ENCODE measurements at places on chromosomes 4 and X. TPM values are rescaled to one million over a fixed set of nuclear protein-coding genes. Genes with fewer than 3 reads are reported as not detected.

DNA sequence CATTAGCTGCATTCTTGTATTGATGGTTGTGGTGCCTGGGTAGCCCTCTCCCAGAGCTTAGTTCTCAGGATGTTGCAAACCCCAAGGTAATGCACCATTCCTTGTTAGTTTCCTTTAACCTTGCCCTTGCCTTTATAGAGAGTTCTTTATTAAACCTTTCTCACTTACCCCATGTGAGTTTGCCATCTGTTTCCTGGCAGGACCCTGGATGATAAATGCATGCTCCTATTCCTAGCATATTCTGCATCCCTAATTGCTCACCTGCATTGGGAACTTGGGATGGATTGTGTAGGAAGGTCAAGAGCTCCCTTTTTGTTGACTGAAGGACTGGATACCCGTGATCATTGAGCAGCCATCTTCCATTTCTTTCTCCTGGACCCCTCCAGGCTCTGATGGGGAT lies 59.9 kb upstream of the AP1S2 start:
- no peak for DNase-seq

- no peak for DNase-seq
Measured at GRCh38 chr4:163875327-163875726, 380.8 kb downstream of the TMA16 start.

Gene CPZ
- total RNA-seq: not detected

DNA sequence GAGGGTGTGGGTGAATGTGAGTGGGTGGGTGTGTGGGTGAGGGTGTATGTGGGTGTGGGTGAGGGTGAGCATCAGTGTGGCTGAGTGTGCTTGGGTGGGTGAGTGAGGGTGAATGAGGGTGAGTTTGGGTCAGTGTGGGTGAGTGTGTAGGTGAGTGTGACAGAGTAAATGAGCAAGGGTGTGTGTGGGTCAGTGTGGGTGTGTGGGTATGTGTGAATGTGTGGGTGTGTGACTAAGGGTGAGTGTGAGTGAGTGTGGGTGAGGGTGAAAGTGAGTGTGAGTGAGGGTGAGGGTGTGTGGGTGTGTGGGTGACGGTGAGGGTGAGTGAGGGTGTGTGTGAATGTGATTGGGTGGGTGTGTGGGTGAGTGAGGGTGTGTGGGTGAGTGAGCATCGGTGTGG lies 1676.7 kb upstream of the TENM3 start:
- no peak for DNase-seq

- peak; percentile 20 for DNase-seq
Measured at GRCh38 chrX:22134681-22135080, 102.6 kb downstream of the PHEX start.

DNA sequence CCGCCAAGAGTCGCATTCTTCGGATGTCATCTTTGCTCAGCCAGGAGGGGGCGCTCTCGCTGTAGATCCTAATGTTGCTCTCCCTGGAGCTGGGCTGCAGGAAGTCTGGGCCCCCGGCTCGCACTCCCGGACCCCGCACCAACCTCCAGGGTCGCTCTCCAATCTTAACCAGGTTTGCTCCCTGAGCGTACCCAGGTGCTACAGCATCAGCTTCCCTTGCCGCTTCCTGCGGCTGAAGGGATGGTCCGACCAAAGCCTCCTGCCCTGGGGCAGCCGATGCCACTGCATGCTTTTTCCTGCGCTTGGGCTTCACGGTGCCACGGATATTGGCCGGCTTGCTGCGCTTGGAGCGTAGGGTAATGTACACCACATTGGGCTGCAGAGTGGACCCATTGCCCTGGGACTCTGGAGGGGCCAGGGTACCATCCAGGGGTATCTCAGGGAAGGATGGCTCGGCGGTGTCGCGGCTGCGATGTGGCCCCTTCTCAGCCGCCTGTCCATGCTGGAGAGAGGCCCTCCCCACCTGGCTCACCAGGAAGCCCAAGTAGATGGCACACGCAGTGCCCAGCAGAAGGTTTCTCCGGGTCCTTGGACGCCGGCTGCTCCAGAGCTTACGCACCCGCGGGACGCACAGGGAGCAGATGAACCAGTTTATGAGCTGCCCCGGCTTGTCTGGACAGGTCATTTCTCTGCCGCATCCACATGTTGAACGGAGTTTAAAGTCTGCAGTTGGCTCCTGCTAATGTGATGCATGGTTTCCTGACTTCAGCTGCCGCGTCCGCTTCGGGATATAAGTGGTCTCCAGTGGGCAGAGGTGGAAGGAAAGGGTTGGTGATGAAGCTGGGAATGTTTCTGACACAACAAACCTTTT lies 1.9 kb downstream of the GASK1B start:
- DNase-seq: no peak

DNA sequence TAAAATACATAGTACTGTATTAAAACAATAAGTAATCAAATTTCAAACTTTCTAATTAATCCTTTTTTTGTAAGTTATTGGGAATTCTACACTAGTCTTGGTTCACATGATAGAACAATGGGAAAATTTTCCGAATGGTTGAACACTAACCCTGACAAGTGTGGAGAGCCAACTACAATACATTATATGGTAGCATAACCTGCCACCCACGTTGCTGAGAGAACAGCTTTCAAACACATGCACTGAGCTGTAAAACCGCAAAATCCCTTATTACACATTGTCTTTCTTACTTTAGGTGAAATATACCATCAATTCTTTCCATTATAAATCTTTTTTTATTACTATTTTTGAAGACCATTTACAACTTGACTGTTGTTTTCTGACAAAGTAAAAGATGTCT lies 54.7 kb downstream of the ANAPC10 start:
- no peak for DNase-seq

- DNase-seq: no peak
Measured at GRCh38 chr4:145289403-145290076, 109.2 kb upstream of the OTUD4 start.

Gene NR3C2
- 7.6 TPM for total RNA-seq

Gene ZDHHC15
- 0.13 TPM for total RNA-seq

Gene XKRX
- 0.13 TPM for total RNA-seq

DNA sequence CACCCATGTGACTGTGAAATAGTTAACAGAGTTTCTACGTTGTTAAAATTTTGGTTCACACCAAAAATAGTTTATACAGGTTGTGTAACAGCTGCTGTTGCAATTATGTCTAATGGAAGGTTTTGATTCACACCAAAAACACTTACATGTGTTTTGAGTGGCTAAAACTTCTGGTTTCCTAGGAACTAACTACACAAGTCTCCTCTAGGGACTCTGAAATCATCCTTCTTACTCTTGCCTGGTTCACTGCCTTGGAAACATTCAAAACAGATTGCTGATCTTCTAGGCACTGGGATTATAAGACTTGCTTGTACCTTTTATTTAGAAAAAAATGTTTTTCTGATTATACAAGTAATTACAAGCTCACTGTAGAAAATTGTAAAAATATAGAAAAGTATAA lies 14.9 kb upstream of the MORC4 start:
- no peak for DNase-seq

DNA sequence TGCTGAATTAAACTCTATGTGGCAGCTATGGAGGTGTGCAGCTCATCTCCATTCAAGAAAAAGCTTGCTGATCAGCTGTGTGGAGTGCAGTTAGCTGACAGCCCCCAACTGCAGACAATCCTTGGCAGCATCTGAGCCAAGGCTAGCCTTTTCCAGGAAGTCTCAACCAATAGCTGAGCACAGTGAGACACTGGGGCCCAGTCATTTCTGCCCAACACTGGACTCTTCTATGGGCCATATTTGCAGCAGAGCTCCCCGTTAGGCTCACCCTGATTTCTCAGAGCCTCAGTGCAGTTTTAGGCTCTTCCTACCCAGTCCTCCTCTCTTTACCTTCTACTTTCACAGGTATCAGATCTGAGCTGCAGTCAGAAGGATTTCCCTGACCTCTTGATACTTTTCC lies 12.9 kb downstream of the DDX53 start:
- no peak for DNase-seq

Gene GYPB
- total RNA-seq: not detected

Gene MAGEE2
- not detected for total RNA-seq

Gene UGT2B10
- total RNA-seq: not detected

Gene ZFP92
- 1.6 TPM for total RNA-seq
